ENCODE measurements at places on chromosomes 16 and 17.

GRCh38 chr17:17182598-17183136 is 23.5 kb downstream of the PLD6 start:
- no peak for DNase-seq

GRCh38 chr16:68762996-68763756 is 26.1 kb downstream of the CDH1 start:
- no peak for DNase-seq

- no peak for DNase-seq
Observed at GRCh38 chr17:64540118-64540776, 33.5 kb downstream of the CEP95 start.

DNA sequence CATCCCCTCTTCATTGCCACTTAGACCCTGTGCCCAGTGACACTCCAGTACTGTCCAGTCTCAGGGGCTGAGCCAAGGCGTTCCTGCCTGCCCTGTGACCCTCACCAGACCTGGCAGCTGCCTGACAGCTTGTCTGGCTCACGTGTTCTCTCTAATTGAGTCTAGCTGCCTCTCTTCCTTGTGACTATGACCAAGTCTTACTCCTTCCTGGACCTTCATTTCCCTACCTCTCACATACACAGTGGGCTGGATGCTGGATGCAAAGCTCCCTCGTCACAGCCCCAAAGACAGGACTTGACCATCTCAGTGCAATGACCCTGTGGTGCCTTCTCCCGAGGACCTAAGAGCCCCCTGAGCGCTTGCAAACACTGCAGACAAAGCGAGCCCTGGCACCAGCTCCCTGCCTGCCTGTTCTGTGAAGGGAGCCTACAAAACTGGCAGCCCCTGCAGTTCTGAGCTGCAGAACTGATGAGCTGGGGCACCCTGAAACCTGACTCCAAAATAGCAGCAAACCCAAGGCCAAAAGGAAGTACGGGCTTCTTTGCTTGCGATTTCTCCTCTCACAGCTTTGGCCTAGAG is 1.7 kb downstream of the DEXI start:
- no peak for DNase-seq

DNA sequence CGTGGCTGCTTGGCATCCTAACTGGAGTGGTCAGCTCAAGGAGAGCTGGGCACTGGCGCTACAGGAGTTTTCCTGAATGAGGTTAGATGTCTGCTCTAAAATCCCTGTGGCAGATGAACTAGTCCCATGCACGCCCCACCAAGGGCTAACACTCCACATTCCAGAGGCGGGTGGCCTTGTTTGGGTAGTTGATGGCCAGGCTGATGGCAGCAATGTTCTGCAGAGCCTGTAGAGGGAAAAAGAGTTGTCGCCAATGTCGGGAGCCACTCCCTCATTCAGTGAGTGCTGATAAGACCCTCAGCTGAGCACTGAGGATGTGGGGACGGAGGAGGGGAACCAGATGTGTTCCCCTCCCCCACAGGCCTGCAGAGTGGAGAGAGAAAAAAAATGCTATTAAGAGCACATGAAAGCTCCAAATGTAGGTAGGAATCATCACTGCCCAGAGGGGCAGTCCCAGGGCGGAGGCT is 42.5 kb upstream of the ATP2A3 start:
- DNase-seq: no peak

- DNase-seq: no peak
Observed at GRCh38 chr17:27466376-27466742, 10.1 kb downstream of the KSR1 start.

- no peak for DNase-seq
Observed at GRCh38 chr17:55301521-55302406, 37.0 kb downstream of the HLF start.
